Stimulated activated CD4-positive, alpha-beta T cell treated with anti-CD3 and anti-CD28 coated beads, Interleukin-2, amount 100 ng/mL, for 48 hours (primary cell): ENCODE measurements at places on chromosomes 3 and 15.

- DNase-seq = no peak
Observed at GRCh38 chr3:148791920-148792319, 35.7 kb upstream of the CPB1 start.

GRCh38 chr15:74350295-74351275, 16.9 kb downstream of the CYP11A1 start:
- DNase-seq = no peak

GRCh38 chr3:113287111-113287802, 75.9 kb downstream of the BOC start:
- DNase-seq = no peak

- no peak for DNase-seq
Observed at GRCh38 chr3:195458316-195458717, 15.5 kb upstream of the ACAP2 start.

GRCh38 chr15:60795889-60796288, 316.9 kb upstream of the ICE2 start:
- DNase-seq = no peak

DNA sequence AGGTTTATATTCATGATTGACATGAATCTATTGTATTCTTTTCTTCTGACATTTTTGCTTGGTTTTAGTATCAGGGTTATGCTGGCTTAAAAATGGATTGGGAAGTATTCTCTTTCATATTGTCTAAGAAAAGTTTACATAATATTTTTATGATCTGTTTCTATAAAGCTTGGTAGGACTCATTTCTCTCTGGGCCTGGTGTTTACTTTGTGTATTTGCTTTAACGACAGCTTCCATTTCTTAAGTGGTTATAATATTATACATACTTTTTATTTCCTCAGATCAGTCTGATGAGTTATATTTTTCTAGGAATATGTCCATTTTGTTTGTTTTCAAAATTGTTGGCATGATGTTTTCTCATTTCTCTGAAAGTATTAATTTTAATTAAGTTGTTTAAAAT, 117.9 kb upstream of the IL12A start:
- DNase-seq = no peak

GRCh38 chr3:191051037-191051436, 148.0 kb upstream of the OSTN start:
- DNase-seq = no peak

GRCh38 chr3:173913397-173913796, 515.9 kb downstream of the NLGN1 start:
- DNase-seq = no peak

GRCh38 chr3:9397332-9397905, at the start of gene SETD5:
Gene SETD5 (plus strand): TSS chr3:9397615. CDS start chr3:9428939, 31,324 bp downstream.
- peak; percentile 100 for DNase-seq

- no peak for DNase-seq
Observed at GRCh38 chr3:143040261-143040879, 39.0 kb downstream of the U2SURP start.

- no peak for DNase-seq
Observed at GRCh38 chr3:98259707-98260106, 4.3 kb upstream of the OR5H6 start.

- no peak for DNase-seq
Observed at GRCh38 chr3:157123621-157124020, 36.3 kb downstream of the CCNL1 start.

GRCh38 chr3:140251678-140252077, 316.7 kb downstream of the CLSTN2 start:
- no peak for DNase-seq

- peak; percentile 48 for DNase-seq
Observed at GRCh38 chr3:197428117-197428801, 127.5 kb downstream of the BDH1 start.

- DNase-seq = no peak
Observed at GRCh38 chr3:52395503-52395865, 49.4 kb downstream of the SEMA3G start.

GRCh38 chr3:175475765-175476164, 616.6 kb downstream of the NAALADL2 start:
- no peak for DNase-seq

- no peak for DNase-seq
Observed at GRCh38 chr15:39192351-39192750, 388.5 kb upstream of the THBS1 start.

DNA sequence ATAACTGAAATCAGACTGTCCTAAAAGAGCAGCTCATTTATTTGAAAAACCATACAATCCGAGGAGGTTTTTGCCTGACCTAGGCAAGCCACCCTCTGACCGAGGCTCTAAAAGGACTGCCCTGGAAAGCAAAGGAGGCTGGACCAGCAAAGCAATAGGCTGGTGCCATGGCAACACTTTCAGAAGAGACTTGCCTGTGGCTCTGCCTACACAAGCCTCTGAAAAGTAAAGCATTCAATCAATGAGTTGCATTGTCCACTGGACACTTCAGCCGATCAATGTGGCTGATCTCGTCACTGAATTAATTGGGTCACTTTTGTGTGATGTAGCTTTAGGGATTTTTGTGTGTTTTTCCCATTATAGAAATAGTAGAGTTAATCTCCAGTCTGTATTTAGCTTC, 99.1 kb upstream of the SEMA6D start:
- no peak for DNase-seq

- DNase-seq = no peak
Observed at GRCh38 chr3:157285141-157285540, 125.2 kb upstream of the CCNL1 start.

GRCh38 chr3:145286937-145287336, 874.0 kb downstream of the PLOD2 start:
- DNase-seq = no peak

- DNase-seq = no peak
Observed at GRCh38 chr15:40846841-40847222, 3.0 kb downstream of the SPINT1 start.

DNA sequence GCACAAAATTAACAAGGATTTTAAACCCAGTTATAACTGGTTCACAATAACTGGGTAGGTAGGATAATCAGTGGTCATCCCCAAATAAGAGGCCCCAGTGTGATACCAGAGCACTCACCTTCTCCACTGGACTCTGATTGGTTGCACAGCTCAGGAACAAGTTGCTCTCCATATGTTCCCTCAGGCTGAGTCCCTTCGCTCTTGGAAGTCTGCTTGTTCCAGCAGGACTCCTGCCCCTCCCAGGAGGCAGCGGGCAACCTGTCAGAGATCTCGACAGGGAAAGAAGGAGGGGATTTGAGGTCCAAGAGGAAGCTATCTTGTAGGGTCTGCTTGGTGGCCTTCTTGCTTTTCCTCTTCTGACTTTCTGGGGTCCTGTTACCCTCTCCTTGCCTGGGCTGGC, 51.6 kb upstream of the HEG1 start:
- no peak for DNase-seq

GRCh38 chr15:94912760-94913159, 681.4 kb downstream of the MCTP2 start:
- DNase-seq = no peak

GRCh38 chr15:58355382-58355971, 76.3 kb upstream of the LIPC start:
- DNase-seq = no peak
